ENCODE measurements at places on chromosomes 1 and 21. TPM values are rescaled to one million over a fixed set of nuclear protein-coding genes. Genes with fewer than 3 reads are reported as not detected.

Gene RIMKLA
- total RNA-seq, result 2.5 TPM

Gene GJA9
- total RNA-seq, result not detected

Gene ZNF648
- total RNA-seq, result not detected

Gene OR6N2
- not detected for total RNA-seq

Gene S100A10
- 571 TPM for total RNA-seq

Gene NPHS2
- not detected for total RNA-seq

Gene CD247
- 243 TPM for total RNA-seq

Gene PAPPA2
- 0.05 TPM for total RNA-seq

Gene CR1
- 0.08 TPM for total RNA-seq

Gene S100A1
- not detected for total RNA-seq

Gene AKR7A3
- total RNA-seq, result 0.61 TPM

Gene RABIF
- total RNA-seq, result 13.6 TPM

Gene HRNR
- not detected for total RNA-seq

Gene ADAMTS4
- 2.1 TPM for total RNA-seq

Gene SMCP
- total RNA-seq, result not detected

Gene ADAMTS5
- total RNA-seq, result not detected

Gene PLA2G2F
- not detected for total RNA-seq

Gene PRDM2
- total RNA-seq, result 50.4 TPM

Gene CDC7
- 27.7 TPM for total RNA-seq

Gene LEFTY1
- not detected for total RNA-seq

Data from activated CD8-positive, alpha-beta T cell treated with anti-CD3 and anti-CD28 coated beads, Interleukin-2, amount 10 ng/mL, durations not matched to agents 7 days and 5 days (primary cell).